ENCODE measurements at places on chromosomes 13 and 19. TPM values are rescaled to one million over a fixed set of nuclear protein-coding genes. Genes with fewer than 3 reads are reported as not detected.

NLRP9 gene
- total RNA-seq, result not detected

TMEM91 gene
- 3.6 TPM for total RNA-seq

ATP8A2 gene
- total RNA-seq, result 0.03 TPM

SIGLEC5 gene
- total RNA-seq, result not detected

APOC4 gene
- not detected for total RNA-seq

CEACAM7 gene
- not detected for total RNA-seq

ADGRE3 gene
- total RNA-seq, result not detected

KLK11 gene
- not detected for total RNA-seq

CDC42EP5 gene
- 17.4 TPM for total RNA-seq

All from smooth muscle cell of the pulmonary artery (primary cell).